ENCODE measurements at places on chromosomes 1 and 21. TPM values are rescaled to one million over a fixed set of nuclear protein-coding genes. Genes with fewer than 3 reads are reported as not detected.

The LDLRAD1 gene
- total RNA-seq = not detected

The BMP8A gene
- total RNA-seq = 0.12 TPM

DNA sequence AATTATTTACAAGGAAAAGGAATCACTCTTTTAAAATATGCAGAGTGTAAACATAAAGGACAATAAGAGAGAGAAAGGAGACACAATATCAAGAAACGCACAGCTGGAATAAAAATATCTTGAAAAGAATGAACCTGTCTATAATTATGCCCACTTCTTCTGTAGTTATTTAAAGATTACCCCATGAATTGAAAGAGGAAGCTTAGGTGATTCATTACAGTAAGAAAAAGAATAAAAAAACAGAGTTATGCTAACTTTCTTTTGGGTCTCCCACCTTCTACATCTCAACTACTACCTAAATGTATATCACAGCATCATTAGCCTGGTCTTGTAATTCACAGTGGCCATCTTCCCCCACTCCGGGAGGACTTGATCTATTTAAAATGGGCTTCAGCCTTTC lies 182.1 kb downstream of the MRPL39 start:
- H3K36me3 ChIP-seq = peaks cover 2% of the 10 kb centered on the region
- no peak overlapping the region for H3K27ac ChIP-seq
- peaks cover 34% of the 10 kb centered on the region for H3K27me3 ChIP-seq
- H3K4me3 ChIP-seq = no peak overlapping the region
- no peaks in the 10 kb centered on the region for H3K4me1 ChIP-seq

The FCGR1A gene
- not detected for total RNA-seq
